ENCODE measurements at places on chromosomes 7 and 10.

GRCh38 chr10:59285073-59285472 lies 77.3 kb downstream of the FAM13C start:
- DNase-seq = no peak

GRCh38 chr10:127905001-127905847 lies 1.7 kb upstream of the PTPRE start:
- no peak for DNase-seq

DNA sequence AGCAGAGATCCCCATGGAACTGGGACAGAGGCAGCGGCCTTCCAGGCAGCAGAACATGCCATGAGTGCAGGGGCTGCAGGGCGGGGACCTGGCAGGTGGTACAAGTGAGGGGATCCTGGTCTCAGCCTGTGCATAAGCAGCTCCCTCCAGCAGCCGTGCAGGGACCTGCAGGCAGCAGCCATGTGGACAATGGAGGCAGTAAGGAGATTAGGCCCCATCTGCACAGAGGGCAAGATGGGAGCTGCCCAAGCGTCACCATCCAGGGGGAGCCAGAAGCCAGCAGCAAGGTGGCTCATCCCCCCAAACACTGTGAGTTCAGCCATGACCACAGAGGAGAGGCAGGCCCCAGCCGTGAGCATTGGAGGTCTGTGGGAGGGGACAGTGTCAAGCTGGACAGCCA lies 3.1 kb downstream of the DDC start:
- no peak for DNase-seq

DNA sequence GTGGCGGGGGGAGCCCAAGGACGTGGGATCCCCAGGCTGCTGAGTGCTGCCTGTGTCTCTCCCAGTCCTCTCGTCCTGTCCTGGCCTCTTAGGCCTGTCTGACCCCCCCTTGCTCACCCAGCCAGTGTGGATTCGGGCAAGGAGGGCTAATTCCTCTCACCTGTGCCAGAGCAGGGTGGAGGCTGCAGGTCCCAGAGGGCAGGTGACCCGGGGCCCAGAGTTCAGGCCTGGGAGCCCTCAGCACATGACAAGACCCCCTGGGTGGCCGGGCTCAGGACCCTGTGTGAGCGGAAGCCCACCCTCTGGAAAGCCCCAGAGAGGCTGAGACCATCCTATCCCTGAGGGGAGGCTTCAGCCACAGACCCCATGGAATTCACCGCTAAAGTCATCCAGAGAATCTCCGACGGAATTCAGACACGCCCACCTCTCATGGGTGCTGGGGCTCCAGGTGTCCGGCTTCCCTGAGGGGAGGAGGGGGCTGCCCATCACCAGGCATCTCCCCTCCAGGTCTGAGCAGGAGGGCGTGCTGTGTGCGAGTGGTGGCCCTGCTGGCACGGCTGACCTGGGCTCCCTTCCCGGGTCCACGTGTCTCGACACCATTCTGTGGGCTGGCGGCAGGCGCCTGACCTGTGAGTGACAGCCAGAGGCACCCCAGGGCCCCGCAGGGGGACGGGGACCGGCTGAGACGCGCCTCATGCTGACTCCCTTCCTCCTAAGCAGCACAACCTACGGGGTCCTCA lies 5.0 kb downstream of the KNDC1 start:
- DNase-seq = no peak

DNA sequence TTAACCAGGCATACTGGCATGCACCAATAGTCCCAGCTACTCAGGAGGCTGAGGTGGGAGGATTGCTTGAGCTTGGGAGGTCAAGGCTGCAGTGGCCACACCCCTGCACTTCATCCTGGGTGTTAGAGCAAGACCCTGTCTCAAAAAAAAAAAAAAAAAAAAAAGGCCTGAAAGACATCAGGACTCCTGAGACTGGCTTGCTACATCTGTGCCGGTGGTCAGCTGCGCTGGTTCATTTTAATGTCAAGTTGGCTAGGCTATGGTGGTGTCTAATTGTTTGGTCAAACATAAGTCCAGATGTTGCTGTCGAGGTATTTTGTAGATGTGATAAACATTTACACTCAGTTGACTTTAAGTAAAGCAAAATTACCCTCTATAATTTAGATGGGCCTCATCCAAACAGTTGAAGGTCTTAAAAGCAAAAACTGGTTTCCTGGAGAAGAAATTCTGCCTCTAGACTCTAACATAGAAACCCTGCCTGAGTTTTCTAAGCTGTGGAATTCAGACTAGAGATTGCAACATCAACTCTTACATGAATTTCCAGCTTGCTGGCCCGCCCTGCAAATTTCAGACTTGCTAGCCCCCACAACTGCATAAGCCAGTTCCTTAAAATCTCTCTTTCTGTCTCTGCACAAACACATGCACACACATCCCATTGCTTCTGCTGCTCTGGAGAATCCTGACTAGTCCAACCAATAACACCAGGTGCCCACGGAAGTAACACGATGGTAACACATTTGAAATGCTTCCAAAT lies 18.2 kb downstream of the MYOF start:
- DNase-seq = no peak

DNA sequence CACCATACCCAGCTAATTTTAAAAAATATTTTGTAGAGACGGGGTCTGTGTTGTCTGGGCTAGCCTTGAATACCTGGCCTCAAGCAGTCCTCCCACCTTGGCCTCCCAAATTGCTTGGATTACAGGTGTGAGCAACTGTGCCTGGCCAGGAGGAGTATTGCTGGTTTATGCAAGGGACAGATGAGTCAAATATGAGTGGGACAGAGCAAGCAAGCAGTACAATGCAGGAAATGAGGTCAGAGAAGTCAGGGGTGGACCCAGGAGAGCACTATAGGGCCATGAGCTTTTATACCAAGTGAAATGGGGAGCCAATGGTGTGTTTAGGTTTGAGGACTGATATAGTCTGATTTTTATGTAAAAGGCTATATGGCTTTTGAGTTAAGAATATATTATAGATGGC lies 6.3 kb downstream of the TSPAN13 start:
- DNase-seq = no peak

DNA sequence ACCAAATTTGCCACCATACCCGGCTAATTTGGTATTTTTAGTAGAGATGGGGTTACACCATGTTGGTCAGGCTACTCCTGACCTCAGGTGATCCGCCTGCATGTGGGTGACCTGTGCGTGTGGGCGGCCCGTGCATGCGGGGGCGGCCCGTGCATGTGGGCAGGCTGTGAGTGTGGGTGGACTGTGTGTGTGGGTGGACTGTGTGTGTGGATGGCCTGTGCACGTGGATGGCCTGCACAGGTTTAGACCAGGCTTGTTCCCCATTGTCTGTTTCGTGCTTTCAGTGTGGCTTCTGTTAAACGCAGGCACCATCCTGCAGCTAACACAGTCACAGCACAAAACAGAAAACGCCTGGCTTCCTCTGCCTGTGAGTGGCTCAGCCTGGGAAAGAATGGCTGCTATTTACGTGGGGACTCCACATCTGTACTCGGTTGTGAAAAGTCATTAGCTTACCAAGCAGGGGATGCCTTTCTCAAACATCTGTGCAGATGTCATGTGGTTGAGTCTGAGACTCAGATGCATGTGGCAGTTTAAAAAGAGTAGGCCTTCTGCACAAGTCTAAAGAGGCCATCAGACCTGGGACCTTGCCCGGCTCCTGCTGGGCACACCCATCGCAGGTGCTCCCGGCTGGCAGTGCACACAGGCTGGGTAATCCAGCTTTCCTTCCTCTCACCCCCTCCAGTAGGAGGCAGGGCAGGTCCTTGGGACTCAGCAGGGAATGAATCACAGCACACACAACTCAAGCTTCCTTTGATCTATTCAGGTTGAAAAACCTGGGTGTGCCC lies 91.6 kb downstream of the COBL start:
- no peak for DNase-seq

DNA sequence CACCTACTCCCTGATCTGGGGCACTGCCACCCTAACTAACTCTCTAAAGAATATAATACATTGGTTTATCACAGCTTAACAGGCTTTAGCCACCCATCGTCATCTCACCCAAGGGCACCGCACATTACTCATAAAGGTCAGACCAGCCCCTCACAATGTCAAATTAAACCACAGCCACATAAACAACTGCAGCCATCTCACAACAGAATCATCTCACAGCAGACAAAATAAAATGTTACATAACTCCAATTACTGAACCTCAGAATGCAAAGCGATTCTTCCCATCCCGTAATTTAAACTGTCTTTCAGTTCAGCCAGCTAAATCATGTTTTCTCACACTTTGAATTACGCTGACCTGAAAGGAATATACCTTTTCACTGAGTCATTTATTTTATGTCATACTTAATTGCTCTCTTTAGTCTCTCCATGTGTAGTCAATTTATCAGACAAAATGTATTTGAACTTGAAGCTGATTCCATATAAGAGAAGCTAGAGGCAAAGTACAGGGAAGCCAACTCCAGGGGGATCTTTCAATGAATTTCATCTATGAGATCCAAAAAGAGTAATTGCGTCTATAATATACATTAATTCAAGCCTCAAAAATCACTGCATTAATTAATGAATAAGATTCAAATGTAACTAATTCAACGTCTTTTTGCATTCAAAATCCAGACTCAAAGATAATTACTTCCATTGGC lies 96.9 kb upstream of the NEBL start:
- no peak for DNase-seq

DNA sequence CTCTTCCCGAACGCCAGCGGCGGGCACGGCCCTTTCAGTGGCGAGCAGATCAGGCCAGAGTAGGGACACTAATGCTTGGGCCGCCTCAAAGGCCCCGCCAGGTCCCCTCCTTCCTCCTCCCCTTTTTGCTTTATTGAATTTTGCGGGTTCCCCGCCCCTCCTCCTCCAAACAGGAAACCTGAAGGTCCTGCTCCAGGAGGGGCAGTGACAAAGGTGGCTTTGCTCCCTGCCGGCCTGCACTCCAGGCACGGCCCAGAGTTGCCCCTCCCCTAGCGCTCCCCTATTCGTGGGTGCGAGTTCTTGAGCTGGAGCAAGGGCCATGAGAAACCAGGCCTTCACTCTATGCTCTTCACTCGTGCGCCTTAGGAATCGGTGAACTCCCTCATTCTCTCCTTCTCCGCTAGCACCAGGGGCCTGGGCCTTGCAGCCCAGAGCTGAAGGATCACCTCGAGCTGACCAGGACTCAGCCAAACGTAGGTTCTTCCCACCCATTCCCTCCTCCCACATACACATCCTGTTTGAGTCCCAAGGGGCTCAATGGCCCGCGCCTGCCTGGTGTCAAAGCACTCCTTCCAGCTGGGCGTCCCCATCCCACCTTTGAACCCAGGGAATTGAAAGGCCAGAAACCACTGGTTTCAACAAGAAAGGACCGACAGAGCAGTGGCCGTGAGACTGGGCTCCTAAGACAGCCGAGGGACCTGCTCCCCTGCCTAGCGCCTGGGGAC lies 619 bp upstream of the HOXA6 start:
- no peak for DNase-seq

- DNase-seq = no peak
Observed at GRCh38 chr7:95550546-95550945, 45.8 kb downstream of the PDK4 start.

Data from effector CD4-positive, alpha-beta T cell (primary cell).